A673 (cell line): ENCODE measurements at places on chromosomes 2 and 18.

DNA sequence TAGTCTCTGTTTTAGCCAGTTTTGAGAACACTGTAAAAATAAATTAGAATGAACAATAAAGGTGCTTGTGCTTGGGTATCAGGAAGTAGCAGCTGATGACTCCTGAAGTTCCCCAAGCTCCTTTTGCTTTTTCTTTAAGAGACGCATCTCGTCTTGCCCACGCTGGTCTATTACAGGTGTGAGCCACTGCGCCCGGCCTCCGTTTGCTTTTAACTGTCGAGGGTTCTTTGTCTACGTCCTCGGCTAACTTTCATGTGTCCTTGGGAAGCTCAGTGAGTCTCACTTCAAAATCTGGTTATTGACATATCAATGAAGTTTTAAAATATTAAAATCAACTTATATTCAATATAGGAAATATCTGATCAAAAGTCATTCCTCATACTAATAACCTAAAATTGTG lies 246.5 kb downstream of the FBXO15 start:
- no peak for DNase-seq

DNA sequence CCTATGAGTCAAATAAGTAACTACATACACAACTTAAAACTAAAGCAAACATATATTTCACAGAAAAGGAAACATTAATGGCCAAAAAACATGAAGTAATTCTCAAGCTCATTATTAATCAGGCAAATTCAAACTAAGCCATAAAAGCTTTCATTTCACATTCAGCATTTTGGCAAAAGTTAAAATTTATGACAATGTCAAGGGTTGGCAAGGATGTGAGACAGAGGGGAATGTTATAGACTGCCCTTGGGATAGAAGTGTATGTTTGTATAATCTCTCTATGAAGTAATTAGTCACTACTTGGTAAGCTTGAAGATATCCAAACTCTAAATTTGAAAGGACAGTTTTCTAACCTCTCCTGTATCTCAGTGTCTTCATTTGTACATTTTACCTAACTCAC lies 539.4 kb downstream of the RIT2 start:
- DNase-seq, result no peak

DNA sequence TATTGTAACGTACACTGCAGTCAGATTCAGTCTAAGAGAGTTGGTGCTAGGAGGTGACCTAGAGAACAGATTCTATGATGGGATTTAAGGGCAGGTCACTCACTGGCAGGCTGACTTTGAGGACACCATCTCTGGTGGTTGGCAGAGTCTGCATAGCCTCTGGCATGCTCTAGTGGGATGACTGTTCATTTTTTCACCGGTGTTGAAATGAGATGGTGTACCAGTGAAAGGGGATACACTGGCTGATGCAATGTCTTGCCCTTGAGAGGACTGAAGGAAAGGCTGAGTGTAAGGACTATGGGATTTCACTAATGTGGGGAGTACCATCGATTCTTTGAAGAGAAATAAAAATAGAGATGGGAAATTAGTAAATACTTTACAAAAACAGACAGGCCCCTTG lies 186.9 kb upstream of the PIEZO2 start:
- no peak for DNase-seq

DNA sequence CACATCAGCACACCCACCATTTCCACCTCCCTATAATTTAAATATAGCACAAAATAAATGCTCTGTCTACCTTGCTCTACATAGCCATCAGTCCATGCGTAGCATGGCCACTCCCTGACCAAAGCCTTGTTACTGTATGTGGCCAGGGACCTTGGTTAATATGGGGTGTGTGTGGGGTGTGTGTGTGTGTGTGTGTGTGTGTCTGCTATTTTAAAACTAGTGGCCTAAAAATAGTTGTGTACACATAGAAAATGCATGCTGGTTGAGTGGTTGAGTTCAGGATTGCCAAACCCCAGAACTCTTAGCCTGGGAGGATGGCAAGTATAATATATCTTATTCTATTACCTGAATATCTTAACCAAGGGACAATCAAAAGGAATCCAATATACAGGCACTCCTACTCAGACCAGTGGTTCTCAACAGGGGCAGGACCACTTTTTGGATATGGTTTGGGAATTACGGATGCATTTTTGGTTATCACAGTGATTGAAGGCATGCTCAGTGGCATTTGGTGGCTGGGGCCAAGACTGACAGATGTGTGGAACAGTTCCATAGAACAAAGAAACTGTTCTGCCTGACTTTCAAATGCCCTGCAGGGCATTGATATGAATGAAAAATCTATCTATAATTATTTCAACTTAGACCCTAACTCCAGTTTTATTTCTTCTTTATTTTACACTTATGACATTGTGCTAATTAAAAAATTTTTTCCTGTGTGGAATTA lies 72.3 kb upstream of the PSME4 start:
- DNase-seq, result no peak
